ENCODE measurements at places on chromosomes 16 and 17.

DNA sequence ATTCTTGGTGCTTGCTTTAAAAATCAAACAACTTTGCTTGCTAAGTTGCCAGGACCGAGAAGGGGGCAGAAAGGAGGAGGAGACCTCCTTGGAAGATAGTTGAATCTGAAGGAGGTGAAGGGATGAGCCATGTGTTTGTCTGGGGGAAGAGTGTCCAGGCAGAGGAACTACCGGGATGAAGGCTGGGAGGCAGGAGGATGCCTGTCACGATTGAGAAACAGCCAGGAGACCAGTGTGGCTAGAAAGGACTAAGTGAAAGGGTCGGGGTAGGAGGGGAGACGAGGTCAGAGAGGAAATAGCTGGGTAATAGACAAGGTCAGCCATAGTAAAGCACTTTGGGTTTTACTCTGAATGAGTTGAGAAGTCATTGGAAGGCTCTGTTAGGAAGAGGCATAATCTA is 38.9 kb upstream of the CSNK2A2 start:
- DNase-seq = peak; percentile 27

DNA sequence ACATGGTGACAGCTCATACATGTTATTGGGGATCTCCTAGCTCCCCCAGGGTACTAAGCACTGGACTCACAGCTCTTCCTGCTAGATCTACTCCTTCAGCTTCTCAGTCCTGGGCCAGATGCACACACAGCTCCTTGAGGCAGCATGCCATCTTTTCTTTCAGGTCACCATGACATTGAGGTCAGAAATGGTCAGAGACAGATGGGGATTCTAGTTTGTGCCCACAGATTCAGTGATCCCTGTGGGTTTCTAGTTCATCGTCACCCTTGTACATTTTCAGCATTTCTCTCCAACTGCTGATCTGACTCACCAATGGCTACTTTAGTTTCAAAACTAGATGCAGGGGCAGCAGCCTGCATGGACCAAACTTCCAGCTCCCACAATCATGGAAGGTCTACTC is 560.7 kb upstream of the PSMD7 start:
- DNase-seq = no peak

GRCh38 chr16:9323170-9323569 is 231.7 kb downstream of the HAPSTR1 start:
- DNase-seq = no peak

DNA sequence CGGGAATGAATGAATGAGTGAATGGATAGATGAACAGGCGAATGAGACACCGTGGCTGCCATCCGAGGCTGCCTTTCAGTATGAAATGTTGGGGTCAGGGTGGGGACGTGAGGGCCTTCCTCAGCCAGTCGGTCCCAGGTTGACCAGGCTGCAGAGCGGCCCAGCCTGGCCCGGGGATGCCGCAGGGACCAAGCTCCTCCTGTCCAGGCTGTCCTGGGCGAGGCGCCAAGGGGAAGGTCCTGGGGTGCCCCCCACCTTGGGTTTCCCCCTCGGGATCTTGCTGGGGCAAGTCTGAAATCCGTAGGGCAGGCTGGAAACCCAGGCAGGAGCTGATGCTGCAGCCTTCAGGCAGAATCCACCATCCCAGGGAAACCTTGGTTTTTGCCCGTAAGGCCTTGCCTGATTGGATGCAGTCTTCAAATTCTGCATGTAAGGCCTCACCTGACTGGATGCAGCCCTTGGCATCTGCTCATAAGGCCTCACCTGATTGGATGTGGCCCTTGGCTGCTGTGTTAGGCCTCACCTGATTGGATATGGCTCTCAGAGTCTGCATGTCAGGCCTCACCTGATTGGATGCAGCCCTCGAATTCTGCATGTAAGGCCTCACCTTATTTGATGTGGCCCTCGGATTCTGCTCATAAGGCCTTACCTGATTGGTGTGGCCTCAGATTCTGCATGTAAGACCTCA is 61.7 kb upstream of the ZNF469 start:
- DNase-seq = no peak

GRCh38 chr16:83059237-83059636 is 432.5 kb downstream of the CDH13 start:
- no peak for DNase-seq
